CD4-positive, alpha-beta T cell treated with Interleukin-2 at 100 ng/mL for 4 hours (primary cell): ENCODE measurements at places on chromosomes 16 and 17.

GRCh38 chr16:27770271-27771196 lies 220.6 kb downstream of the KATNIP start:
- DNase-seq, result no peak

DNA sequence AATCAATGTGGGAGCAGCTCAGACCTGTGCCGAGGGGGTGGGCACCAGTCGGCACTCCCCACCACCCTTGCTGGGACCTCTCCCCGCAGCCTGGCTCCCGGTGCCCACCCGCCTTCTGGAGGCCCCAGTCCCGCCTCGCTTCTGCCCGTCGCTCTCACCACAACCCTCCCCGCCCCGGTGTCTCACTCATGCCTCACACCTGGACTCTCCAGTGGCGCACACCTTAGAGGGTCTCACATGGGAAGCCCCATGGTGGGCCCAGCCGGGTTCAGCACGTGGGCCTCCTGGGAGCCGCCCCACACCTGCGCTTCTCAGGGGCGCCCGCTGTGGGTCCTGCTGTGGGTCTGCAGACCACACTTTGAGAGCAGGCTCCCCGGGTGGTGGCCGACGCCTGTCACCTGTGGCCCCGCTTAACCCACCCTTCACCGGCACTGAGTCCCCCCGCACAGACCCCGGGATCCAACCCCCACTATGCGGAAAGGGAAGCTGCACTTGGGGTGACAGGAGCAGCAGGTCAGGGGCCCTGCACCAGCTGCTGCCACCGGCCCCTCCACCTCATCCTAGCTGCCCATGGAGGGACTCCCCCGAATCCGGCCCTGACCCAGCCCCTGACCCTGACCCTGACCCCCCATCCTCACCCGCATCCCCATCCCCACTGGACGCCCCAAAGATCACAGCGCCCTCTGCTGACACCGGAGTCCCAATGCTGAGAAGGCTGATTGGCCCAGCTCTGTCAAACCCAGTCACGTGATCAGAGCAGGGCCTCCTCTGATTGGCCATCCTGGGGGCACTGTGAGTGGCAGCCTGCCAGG lies 27.4 kb upstream of the SLC38A10 start:
- peak; percentile 27 for DNase-seq

DNA sequence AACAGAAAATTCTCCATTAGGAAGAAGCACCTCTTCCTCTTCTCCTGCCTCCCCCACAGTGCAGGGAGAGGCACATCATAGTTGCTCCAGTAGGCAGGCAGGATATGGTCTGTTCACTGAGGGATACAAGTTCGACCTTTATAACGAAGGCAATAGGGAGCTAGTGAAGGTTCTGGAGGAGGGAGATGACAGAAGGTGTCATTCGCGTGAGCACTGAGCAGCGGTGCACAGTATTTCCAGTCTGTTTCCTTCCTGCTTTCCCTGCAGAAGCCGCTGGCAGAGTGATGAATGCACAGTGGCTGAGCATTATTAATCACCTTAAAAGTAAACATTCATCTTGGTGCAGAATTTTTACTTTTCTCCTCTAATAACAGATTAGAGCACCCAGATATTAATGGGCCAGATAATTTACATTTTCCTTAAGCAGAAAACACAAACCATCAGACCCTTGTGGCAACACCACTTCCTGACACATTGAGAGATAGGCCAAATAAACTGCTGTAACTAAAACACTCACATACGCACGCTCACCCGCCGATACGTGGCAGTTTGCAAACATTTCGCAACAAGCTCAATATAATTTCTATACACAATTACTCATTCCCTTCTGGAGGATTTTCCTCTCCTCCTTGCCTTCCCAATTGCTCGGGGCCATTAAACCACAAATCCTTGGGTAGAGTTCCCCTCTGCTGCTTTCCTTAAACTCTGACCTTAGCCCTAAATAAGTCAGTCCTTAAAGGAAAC lies 69.5 kb downstream of the AIPL1 start:
- DNase-seq, result no peak

- no peak for DNase-seq
Observed at GRCh38 chr17:47866941-47867340, 16.0 kb upstream of the SP6 start.
